ENCODE measurements at places on chromosomes 7 and 10. TPM values are rescaled to one million over a fixed set of nuclear protein-coding genes. Genes with fewer than 3 reads are reported as not detected.
A peak's percentile ranks its signal among the peaks of the same experiment; 100 is the strongest.

TMEM139 gene
- total RNA-seq, result 2.9 TPM

PARD3 gene
- total RNA-seq, result 59.8 TPM

TAS2R4 gene
- total RNA-seq, result 1.3 TPM

MRLN gene
- not detected for total RNA-seq

PDE6C gene
- total RNA-seq, result not detected

FAM20C gene
- total RNA-seq, result 67.4 TPM

DNA sequence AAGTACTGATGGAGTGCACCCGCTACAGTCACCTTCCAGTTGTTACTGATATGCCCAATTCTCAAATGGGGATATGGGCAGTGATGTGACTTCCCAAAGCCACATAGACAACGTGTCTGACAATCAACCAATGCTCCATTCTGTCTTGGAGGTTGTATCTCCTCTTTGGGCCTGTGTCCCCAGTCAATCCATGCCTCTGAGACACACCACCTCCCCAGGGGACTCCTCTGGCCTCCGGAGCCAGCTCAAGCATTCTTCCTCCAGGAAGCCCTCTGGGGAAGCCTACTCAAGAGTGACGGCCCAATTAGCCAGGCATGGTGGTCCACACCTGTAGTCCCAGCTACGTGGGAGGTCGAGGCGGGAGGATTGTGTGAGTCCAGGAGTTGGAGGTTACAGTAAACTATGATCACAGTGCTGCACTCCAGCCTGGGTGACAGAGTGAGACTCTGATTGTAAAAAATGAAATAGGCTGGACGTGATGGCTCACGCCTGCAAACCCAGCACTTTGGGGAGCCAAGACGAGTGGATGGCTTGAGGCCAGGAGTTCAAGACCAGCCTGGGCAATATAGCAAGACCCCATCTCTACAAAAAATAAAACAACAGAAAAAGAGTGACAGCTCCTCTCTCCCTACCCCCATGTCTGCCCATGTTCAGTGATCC, 99.5 kb upstream of the TNRC18 start:
- peaks cover 2% of the 10 kb centered on the region for H3K4me1 ChIP-seq
- DNase-seq, result no peak
- no peak overlapping the region for H3K4me3 ChIP-seq

DNA sequence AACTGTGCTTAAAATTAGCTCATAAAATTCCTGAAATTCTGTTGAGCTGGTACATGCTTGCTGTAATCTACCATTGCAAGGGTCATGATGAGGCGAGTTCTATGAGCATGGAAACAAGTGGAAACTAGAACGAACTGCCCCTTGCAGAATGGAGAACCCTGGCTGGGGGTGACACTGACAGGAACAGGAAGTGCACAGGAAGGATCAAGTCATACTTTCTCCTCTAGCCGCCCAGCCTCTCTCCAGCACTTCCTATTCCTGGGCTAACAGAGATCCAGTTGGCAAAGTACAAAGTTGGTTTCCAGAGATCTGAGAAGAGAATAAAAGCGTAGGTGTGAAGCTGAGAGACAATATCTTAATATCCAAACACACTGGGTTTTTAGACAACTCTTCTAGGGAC, 414.2 kb upstream of the PODXL start:
- H3K4me1 ChIP-seq, result no peaks in the 10 kb centered on the region
- H3K36me3 ChIP-seq, result no peaks in the 10 kb centered on the region
- H3K27me3 ChIP-seq, result no peaks in the 10 kb centered on the region
- DNase-seq, result no peak

GRCh38 chr7:17746020-17746530, 194.2 kb downstream of the SNX13 start:
- no peaks in the 10 kb centered on the region for H3K27me3 ChIP-seq
- H3K4me1 ChIP-seq, result no peaks in the 10 kb centered on the region
- H3K36me3 ChIP-seq, result no peaks in the 10 kb centered on the region
- H3K4me3 ChIP-seq, result no peak overlapping the region
- no peak overlapping the region for H3K27ac ChIP-seq
- DNase-seq, result no peak

- no peaks in the 10 kb centered on the region for H3K27me3 ChIP-seq
- no peak overlapping the region for H3K27ac ChIP-seq
- no peak for DNase-seq
These were observed 8.1 kb downstream of the ZNF487 start for GRCh38 chr10:43444897-43445466.

DNA sequence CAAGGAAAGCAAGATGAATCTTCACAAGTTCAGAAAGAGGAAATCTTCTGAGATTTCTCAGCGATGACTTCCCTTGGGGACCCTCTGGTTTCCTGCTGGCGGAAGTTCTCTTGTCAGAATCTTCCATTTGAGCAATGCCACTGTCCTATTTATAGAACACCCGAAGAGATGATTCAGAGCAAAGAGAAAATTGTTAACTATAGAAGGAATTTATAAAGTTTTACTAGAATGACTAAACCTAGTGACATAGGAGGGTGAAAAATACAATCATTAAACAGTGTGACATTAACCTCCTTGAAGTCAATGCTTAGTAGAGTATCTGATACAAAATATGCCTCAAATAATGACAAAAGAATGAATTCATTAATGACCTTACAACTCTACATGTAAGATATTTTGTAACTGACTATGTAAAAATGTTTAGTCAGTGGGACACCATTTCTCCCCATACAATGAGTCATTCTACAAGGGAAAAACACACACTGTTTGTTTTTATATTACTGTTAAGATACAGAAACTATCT, 206.5 kb upstream of the CNTNAP2 start:
- H3K4me3 ChIP-seq, result no peak overlapping the region
- H3K27me3 ChIP-seq, result no peaks in the 10 kb centered on the region
- H3K36me3 ChIP-seq, result no peaks in the 10 kb centered on the region
- no peaks in the 10 kb centered on the region for H3K4me1 ChIP-seq
- DNase-seq, result peak; percentile 5

GRCh38 chr7:84073186-84073875, 121.3 kb downstream of the SEMA3A start:
- H3K27ac ChIP-seq, result no peak overlapping the region
- H3K36me3 ChIP-seq, result no peaks in the 10 kb centered on the region
- no peaks in the 10 kb centered on the region for H3K27me3 ChIP-seq
- H3K4me1 ChIP-seq, result no peaks in the 10 kb centered on the region
- H3K4me3 ChIP-seq, result no peak overlapping the region

DNA sequence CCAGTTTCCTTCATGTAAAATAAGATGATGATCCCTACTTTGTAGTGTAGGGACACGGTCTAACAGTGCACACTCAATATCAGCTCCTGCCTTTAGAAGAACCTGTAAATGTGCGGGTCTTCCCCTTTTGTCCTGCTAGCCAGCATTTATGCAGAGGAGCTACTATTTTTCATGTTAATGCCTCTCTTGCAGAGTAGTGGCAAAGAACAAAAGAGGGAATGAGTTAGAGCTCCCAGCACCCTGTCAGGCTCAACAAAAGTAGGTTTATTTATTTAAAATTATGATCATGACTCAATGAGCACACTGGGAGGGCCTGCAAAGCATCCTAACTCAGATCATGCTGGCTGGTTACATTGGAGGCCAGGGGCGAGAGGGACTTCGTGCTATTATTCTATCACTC, 414.5 kb upstream of the COBL start:
- no peaks in the 10 kb centered on the region for H3K36me3 ChIP-seq
- no peak overlapping the region for H3K27ac ChIP-seq
- H3K4me1 ChIP-seq, result no peaks in the 10 kb centered on the region
- DNase-seq, result no peak
- H3K4me3 ChIP-seq, result no peak overlapping the region

DNA sequence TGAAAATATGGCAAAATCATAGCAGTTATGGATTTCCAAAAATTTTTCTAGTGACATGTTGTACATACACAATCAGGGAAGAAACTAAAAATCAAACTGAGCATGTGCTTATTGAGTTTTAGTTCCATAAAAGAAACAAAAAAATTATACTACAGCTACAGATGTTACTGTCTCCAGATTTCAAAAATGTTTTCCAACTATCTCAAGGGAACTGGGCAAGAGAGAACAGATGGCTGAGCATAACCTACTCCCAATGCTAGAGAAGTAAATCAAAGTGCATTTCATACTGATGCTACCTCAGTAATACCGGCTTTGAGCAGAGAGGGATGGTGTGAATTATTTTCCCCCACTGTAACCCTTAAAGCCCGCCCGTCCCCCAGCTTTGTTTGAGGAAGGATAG, 40.7 kb upstream of the KMT2C start:
- H3K36me3 ChIP-seq, result no peaks in the 10 kb centered on the region
- H3K4me3 ChIP-seq, result no peak overlapping the region
- H3K4me1 ChIP-seq, result peaks cover 5% of the 10 kb centered on the region
- no peaks in the 10 kb centered on the region for H3K27me3 ChIP-seq

GRCh38 chr7:45917658-45918057, 3.4 kb downstream of the IGFBP3 start:
- no peak overlapping the region for H3K27ac ChIP-seq
- peak; percentile 89 for DNase-seq
- peak overlapping the region; percentile 35 for H3K4me3 ChIP-seq
- peaks cover 46% of the 10 kb centered on the region for H3K4me1 ChIP-seq
- H3K36me3 ChIP-seq, result peaks cover 25% of the 10 kb centered on the region
- H3K27me3 ChIP-seq, result peaks cover 60% of the 10 kb centered on the region

DNA sequence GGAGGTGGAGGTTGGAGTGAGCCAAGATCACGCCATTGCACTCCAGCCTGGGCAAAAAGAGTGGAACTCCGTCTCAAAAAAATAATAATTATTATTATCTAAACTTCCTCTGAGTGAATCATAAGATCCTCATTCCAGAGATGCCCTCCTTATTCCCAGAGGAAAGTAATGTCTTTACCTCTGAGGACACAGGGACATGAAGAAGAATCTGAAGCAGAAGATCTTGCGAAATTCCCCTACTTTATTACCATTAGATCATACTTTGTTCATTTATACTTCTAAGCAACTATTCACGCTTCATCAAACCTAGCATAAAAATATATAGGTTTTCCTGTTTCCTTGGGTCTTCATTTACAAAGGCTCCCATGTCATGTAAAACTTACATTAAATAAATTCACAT, 143.1 kb downstream of the ETV1 start:
- no peaks in the 10 kb centered on the region for H3K36me3 ChIP-seq
- H3K27ac ChIP-seq, result no peak overlapping the region
- no peaks in the 10 kb centered on the region for H3K27me3 ChIP-seq

GRCh38 chr7:113548561-113548960, 370.2 kb downstream of the PPP1R3A start:
- no peak for DNase-seq
- no peaks in the 10 kb centered on the region for H3K27me3 ChIP-seq
- H3K27ac ChIP-seq, result no peak overlapping the region
- H3K4me1 ChIP-seq, result no peaks in the 10 kb centered on the region

DNA sequence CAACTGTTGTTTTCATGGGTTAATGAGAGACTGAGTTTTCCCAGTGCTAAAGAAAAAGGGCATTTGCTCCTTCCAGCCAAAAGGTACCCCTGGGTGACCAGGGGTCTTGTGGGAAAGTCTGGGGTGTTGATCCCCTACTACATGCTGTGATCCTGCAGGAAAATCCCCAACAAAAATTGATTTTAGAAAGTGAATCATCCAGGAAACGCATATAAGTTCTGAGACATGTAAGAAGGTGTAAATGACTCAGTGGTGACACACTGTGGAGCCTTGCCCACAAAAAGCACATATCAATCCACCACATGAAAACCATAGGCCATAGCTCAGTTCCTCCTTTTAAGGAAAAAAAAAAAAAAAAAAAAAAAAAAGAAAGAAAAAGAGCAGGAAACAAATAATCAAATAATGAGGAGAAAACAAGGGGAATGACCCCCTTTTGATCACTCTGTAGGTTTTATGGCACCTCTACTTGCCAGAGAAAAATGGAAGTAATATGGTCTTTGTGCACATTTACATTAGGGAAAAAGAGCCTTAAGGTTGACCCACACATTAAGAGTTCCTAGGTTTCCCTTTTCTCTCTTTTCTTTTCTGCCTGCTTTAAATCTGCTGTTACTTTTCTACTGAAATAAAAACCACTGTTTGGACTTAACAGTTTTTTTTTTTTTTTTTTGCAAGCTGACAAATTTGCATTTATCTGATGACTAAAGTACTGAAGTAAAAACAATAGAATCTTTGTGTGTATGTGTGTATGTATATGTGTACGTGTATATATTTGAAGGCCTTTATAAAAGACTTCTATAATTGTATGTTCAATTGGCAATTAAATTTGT, 386.0 kb downstream of the KIF20B start:
- H3K4me3 ChIP-seq, result no peak overlapping the region
- no peaks in the 10 kb centered on the region for H3K4me1 ChIP-seq
- H3K27ac ChIP-seq, result no peak overlapping the region

GRCh38 chr7:73520673-73521635, 1.1 kb downstream of the BAZ1B start:
- peaks cover 19% of the 10 kb centered on the region for H3K36me3 ChIP-seq
- peak overlapping the region; percentile 93 for H3K4me3 ChIP-seq
- H3K27me3 ChIP-seq, result no peaks in the 10 kb centered on the region
- peak; percentile 40 for DNase-seq

- no peak overlapping the region for H3K27ac ChIP-seq
- H3K4me3 ChIP-seq, result no peak overlapping the region
- H3K27me3 ChIP-seq, result no peaks in the 10 kb centered on the region
- H3K4me1 ChIP-seq, result no peaks in the 10 kb centered on the region
These were observed 523.1 kb downstream of the DNAJB6 start for GRCh38 chr7:157859915-157860314.

- H3K4me1 ChIP-seq, result no peaks in the 10 kb centered on the region
- no peak overlapping the region for H3K27ac ChIP-seq
These were observed 335.6 kb upstream of the HGF start for GRCh38 chr7:82105463-82105862.

DNA sequence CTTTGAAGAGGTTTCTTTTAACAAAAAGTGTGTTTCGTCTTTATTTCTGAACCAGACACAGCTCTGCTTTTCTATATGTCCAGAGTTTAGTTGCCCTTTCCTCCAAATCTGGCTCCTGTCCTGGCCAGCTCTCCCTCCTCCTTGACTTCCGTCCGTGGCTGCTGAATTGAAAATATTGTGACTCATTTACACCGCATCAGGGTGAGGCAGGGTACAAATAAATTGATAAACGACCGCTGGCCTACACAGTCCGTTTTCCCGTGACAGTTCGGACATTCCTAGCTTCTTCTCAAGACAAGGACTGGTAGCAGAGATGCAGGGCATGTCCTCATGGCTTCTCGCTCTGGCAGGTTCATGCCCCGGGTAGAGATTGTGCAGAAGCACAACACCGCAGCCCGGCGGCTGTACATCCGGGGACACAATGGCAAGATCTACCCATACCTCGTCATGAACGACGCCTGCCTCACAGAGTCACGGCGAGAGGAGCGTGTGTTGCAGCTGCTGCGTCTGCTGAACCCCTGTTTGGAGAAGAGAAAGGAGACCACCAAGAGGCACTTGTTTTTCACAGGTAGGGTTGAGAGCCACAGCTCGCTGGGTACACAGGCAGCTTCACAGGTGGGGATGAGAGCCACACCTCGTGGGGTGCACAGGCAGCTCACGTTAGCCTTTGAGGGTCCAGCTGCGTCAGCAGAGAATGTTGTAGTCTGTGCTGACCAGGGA, 126.6 kb downstream of the TRRAP start:
- no peak for DNase-seq
- H3K4me3 ChIP-seq, result no peak overlapping the region
- H3K27me3 ChIP-seq, result no peaks in the 10 kb centered on the region
- H3K4me1 ChIP-seq, result no peaks in the 10 kb centered on the region
- peaks cover 100% of the 10 kb centered on the region for H3K36me3 ChIP-seq
- H3K27ac ChIP-seq, result no peak overlapping the region

- H3K27ac ChIP-seq, result peak overlapping the region; percentile 88
- peaks cover 9% of the 10 kb centered on the region for H3K4me1 ChIP-seq
- no peak for DNase-seq
- H3K4me3 ChIP-seq, result peak overlapping the region; percentile 62
- no peaks in the 10 kb centered on the region for H3K36me3 ChIP-seq
These were observed 146.8 kb downstream of the CELF2 start for GRCh38 chr10:11164551-11164802.

GRCh38 chr7:128011131-128011661, 20.0 kb downstream of the LRRC4 start:
- DNase-seq, result no peak
- H3K36me3 ChIP-seq, result peaks cover 3% of the 10 kb centered on the region
